ENCODE measurements at places on chromosomes 13 and 19.

GRCh38 chr19:31416548-31416947, 67.3 kb upstream of the TSHZ3 start:
- DNase-seq, result no peak

DNA sequence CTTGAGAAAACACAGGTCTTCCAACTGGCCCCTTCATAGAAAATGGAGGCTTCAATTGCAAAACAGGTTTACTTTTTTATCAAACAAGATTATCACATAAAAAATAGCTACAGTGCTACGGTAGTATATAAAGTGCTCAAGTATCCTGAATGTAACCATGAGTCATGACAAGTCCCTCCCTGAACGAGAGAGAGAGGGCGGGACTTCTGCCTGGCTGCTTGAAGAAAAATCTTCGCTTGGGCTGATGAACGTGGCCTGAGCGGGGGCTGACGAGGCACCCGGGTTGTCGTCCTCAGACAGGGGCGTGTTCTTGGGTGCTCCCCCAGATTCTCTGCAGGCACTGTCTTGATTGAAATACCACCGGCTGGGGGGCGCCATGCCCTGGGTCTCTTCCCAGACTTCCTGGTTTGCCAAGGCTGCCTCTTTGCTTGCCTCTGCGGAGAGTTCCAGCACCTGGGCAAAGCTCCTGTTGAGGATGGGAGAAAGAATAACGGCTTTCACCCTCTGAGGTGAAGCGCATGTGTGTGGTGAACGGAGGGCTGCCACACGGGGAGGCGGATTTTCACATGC, 23.2 kb upstream of the CPAMD8 start:
- DNase-seq, result no peak

DNA sequence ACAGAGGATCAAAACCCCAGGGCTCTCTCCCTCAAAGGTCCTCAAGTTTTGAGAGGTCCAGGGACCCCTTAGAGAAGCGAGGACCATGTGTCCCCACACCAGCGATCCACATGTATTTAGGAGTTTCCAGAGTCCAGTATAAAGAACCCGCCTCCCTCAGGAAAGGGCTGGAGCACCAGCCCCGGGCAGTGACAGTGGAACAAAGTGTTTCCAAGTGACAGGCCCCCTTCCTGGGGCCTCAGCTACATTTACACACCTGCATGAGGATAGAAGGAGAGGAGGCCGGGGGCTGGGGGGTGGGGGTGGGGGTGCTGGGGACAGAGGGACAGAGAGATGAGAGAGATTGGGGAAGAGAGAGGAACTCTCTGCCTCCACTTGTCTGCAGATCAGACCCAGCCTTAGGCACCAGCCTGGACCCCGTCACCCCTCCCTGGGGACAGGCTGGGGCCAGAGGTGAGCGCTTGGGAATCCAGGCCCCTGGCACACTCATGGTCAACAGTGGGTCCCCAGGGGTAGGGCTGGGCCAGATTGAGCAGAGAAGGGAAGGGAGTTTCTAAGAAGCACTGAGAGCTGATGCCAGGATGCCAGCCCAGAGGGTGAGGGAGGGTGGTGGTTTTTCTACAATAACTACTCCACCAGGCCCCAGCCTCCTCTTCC, 802 bp downstream of the BCAM start:
- DNase-seq, result no peak

DNA sequence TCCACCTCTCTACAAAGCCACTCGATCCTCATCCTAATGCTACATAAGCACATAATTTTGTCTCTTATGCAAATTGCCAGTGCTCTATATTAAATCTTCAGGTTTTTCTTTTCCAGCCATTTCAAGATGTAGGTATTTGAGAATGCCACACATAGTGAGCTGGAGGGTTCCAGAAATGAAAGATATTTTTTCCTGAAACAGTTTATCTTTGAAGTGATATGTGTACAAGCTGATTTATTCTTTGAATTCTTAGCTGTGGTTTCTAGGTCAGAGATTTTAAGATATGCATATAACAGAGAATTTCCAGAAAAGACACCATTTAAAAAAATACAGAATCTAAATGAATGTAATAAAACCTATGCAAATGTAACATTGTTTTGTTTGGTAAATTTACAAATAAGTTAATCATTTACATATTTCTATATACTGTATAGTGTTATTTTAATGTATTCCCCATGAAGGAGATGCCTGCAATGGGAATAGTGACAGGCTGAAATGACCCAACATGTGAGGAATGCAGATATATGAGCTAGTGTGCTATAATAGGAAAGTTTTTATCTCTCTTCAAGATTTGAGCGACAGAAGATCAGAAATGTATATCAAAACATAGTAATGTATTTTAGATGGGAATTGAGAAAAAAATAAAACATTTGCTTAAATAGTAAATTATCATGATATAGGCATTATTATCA, 570.2 kb downstream of the SLITRK1 start:
- no peak for DNase-seq

DNA sequence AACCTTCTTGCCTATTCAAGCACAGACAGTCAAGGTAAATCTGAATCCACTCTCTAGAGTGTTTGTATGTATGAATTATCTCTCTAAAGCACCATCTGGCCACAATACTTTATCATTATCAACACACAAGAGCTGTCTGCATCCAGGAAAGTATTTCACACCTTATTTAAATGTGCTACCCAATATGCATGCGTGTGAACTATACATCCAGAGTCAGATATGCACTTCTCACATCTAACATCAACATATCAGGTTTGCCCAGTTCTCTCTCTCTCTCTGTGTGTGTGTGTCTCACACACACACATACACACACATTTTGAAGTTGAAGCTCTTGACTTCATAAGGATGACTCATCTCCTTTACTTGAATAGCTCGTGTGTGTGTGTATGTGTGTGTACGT, 697.5 kb upstream of the PCDH20 start:
- DNase-seq, result no peak

- DNase-seq, result no peak
Measured at GRCh38 chr13:78958006-78958405, 299.1 kb upstream of the OBI1 start.

DNA sequence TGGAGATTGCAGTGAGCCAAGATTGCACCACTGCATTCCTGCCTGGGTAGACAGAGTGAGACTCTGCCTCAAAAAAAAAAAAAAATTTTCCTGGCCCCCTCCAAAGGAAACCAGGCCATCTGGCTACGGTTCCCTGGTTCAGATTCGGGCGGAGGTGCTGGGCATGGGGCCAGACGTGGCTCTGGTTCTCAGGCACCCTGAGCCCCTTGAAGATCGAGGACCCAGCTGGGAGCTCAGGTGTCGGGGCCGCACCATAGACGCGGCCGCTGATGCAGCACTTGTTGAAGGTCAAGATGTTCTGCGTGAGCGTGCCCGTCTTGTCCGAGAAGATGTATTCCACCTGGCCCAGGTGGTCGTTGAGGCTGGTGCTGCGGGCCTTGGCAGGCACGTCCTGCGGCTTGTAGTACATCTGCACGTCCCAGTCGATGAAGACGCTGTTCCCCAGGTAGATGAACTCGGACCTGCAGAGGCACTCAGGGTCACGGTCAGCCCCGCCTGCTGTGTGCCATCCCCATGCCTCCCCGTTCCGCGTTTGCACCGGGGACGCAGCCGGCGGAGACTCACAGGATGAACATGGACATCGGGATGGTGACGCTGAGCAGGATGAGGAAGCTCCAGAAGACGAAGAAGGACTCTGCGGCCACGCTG, 12.3 kb downstream of the ATP8B3 start:
- no peak for DNase-seq

DNA sequence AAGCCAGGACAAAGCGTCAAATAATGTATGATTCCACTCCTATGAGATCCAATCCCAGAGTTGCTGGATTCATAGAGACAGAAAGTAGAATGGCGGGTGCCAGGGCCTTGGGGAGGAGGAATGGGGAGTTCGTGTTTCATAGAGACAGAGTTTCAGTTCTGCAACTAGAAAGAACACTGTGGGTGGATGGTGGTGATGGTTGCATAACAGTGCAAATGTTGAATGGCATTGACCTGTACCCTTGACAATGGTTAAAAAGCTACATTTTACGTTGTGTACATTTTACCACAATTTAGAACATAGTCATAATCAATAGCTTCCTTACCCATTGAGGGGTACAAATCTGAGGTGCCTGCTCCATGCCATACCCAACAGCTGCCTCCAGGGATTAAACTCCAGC, 33.4 kb downstream of the MBD3L2B start:
- DNase-seq, result no peak

DNA sequence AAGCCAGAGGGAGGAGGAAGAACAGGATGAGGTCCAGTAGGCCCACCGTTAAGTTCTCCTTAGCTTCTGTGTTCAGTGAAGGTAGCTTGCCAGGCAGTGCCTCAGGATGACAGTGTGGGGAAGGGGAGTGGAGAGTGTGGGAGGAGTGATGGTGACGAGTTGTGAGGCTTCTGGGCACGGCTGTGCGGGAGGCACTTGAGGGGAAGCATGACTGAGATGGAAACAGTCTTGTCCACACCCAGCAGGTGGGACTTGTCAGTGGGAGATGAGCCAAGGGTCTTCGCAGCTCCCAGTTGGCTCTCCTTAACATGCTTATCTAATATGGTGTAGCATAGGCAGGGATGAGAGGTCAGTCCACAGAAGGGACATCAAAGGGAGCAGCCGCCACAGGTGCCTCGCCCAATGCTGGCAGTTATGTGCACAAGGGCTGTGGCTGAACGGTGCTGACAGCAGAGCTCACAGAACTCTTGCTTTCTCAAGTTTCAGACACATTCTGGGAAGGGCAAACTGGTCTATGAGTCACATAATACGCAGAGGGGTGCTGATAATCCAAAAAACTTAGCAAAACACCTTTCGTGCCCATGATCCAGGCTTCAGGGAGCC, 47.5 kb downstream of the OXGR1 start:
- DNase-seq, result no peak

- no peak for DNase-seq
Measured at GRCh38 chr13:38804061-38804460, 117.2 kb downstream of the FREM2 start.

DNA sequence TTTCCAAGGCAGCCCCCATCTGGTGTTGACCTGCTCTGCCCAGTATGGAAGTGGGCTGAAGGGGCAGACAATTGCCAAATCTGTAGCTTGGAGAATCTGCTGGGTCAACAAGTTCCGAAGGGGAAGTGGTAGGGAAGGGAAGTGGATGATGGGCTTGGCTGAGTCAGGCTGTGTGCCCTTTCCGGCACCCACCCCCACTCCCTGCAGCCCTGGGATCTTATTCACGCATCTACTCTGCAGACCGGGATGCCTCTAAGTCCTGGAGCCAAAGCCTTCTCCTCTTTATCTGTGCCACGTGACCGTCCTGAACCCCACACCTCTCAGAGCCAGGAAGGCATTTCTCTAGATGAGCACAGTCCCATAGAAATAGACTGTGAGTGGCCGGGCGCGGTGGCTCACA, 7.5 kb upstream of the C5AR2 start:
- no peak for DNase-seq

DNA sequence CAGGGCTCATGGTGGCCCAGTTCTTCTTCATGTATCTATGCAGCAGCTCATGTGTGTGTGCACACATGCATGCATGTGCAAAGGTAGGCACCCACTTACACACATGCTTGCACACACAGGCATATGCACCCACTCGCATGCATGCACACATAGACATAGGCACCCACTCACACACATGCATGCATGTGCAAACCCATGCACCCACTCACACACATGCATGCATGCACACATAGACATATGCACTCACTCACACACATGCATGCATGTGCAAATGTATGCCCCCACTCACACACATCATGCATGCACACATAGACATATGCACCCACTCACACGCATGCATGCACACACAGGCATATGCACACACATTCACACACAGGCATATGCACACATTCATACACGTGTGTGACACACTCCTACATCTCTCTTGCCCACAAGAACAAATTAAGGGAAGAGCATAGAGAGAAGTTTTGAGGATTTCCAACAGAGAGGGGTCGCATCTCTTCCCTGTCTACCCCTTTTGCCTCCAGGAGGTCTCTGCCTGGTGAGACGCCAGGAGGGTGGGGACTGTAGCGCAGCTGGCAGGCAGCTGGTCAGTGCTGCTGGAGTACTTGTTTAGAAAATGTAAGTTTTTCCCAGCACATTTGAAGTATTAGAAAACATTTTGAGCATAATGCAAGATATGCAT, 63.9 kb upstream of the ARHGEF7 start:
- DNase-seq, result no peak

DNA sequence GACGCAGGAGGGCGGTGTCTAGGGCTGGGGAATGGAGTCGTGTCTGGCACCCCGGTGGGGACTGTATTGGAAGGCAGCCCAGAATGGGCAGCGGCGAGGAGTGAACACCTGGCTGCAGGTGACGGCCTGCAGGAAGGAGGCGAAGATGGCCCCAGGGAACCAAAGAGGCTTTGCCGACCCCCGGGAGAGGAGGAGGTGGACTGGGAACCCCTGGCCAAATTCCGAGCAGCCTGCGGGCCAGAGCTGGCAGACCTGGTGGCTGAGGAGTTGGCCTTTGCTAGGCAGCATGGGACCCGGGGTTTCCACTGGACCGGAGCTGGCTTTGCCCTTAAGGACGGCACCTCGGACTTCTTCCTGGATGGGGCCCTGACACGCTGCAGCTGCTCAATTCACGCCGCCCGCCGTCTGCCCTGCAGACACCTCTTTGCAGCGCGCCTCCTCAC, 25.9 kb downstream of the ZSWIM9 start:
- no peak for DNase-seq

DNA sequence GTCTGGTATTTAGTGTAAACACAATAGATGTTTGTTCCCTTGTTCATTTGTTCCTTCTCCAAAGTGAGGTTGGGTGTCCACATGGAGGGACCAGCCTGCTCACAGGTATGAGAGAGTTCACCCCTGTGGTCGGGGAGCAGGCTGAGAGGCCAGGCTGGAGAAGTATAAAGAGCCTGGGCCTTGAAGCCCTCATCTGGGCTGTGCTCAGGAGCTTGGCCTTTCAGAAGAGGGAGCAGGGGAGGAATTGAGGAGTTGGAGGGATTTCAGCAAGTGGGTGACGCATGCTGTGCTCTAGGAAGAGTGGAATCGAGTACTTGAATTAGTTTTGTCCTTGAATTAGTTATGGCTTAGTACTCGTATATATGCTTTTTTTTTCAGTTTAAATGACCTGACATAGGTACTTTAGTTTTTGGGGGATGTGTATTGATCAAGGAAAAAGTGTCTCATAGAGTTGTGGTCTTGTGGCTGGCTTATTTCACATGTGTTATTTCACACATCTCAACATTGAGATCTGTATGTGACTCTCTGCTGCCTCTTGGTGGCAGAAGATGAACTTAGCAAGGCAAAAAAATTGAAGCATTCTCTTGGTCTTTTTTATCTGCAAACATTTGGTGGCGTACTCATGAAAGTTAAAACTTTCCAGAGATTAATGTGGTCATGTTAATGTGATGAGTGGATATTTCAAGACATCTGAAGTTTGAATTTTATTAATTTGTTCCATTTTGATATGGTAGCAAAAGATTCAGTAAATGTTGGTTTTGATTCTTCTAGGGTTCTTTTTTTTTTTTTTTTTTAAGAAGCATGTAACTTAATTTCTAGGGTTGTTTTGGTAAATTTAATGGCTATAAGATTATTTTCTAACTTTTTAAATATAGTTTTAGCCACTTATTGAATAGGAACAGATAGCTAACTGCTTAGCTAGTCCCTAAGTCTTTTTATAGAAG, 54.3 kb downstream of the SLAIN1 start:
- DNase-seq, result no peak

Measured in GM06990 (cell line).